ENCODE measurements at places on chromosomes 1 and 21.

DNA sequence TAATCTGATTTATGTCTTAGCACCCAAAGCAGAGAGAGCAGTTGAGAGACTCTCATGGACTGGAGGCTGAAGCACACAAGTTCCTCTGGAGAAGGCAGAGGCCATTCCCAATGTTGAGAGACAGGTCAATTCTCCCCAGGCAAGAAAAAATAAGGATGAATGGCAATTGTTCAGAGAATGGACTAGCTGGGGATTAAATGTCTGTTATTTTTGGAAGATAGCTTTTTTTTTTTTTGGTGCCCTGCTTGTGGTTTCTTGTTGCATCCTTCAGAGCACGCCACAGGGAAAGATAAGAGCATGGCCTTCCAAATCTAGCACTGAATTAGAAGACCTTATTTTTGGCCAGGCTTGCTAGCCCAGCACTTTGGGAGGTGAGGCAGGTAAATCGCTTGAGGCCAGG, 65.6 kb upstream of the ERRFI1 start:
- DNase-seq, result no peak

- DNase-seq, result no peak
Observed at GRCh38 chr21:38244407-38244787, 12.4 kb upstream of the KCNJ15 start.

- peak; percentile 24 for DNase-seq
Observed at GRCh38 chr1:83102630-83103071, 896.3 kb downstream of the TTLL7 start.

DNA sequence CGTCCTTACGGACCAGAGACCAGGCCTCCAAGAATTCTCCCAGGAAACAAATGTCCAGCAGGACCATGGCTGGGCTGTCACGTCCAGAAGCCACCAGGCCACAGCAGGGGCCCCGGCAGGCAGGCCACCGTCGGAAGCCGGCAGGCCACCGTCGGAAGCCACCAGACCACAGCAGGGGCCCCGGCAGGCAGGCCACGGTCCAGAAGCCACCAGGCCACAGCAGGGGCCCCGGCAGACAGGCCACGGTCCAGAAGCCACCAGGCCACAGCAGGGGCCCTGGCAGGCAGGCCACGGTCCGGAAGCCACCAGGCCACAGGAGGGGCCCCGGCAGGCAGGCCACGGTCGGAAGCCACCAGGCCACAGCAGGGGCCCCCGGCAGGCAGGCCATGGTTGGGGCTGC, 67.0 kb upstream of the PDE9A start:
- no peak for DNase-seq

- no peak for DNase-seq
Observed at GRCh38 chr1:208211921-208212843, 32.0 kb downstream of the PLXNA2 start.

- DNase-seq, result no peak
Observed at GRCh38 chr1:90358448-90358847, 358.7 kb downstream of the BARHL2 start.

DNA sequence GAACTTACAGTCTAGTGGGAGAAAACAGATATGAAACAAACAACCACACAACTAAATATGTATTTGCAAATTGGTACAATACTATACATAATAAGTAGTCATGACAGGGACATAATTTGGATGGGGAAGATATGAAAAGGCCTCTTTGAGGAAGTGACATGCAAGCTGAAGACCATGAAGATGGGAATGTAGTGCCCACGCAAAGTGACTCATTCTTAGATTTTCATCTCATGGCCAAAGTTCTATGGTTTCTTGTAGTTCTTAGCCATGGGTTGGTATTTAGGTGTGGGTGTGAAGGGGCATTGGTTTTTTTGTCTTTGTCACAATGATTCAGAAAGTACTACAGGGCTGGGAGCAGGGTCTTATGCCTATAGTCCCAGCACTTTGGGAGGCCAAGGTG, 105.4 kb upstream of the FAM78B start:
- DNase-seq, result no peak

DNA sequence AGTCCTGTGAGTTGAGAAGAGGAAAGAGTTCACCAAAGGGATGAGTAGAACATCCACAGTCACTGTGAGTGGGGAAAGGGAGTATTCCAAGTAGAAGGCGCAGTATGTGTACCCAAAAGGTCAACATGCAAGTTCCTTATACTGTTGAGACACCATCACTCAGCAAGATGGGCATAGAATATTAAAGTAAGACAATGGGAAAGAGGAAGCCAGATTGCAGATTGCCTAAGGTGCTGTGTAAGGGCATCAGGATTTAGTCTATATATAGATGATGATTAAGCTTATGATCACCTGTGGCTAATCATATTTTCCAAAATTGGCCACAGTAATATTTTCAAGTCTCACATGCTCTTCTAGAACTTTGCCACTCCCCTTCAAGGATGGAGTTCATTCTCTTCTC, 120.1 kb upstream of the CAMK1G start:
- DNase-seq, result no peak

DNA sequence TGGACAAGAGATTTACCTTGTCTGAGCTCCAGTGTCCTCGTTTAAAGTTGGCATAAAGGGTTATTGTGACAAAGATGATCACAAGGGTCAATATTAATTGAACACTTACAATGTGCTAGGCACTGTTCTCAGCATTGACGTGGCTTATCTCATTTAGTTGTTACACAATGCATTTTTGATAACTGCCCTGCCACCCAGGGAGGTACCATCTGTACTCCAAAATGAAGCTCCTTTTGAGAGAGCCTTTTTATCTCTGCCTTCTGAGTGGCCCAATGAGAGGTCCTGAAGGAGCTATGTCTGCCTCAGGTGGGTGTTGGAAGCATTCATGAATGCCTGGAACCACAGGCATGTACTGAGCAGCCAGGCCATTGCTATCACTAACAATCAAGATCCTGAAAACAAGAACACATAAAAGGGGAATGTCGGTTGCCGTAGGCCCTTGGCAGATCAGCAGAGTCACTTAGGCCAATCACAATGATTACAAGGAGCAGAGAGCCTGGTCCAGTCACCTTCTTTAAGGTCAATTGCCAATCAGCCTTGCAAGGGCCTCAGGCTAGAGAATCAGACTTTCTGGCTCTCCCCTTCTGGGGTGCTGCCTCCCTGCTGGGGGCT, 78.5 kb downstream of the NMNAT2 start:
- DNase-seq, result no peak

GRCh38 chr1:7389201-7389905, 381.7 kb upstream of the VAMP3 start:
- DNase-seq, result peak; percentile 7

- DNase-seq, result no peak
Observed at GRCh38 chr1:19438516-19439195, 46.7 kb downstream of the CAPZB start.

- DNase-seq, result no peak
Observed at GRCh38 chr1:19793360-19794046, 6.2 kb downstream of the TMCO4 start.

DNA sequence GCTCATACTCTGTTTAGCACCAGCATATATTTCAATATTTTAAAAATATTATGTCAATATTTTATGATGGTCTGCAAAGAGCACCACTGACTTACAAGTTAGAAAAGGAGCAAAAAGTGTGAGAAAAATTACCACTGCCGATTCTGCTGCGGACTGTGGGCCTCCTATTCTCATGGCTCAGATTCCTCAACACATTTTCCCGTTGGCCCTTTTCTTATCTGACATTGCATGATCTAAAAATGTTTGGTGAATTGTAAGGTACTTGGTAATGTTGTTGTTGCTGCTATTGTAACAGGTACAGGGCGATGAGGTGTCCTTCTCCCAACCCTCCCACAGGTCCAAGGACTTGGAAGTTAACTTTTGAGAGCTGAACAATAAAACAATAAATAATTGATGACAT, 737 bp downstream of the C1orf162 start:
- no peak for DNase-seq

GRCh38 chr1:230743899-230744298, 3.3 kb upstream of the CAPN9 start:
- DNase-seq, result no peak

- no peak for DNase-seq
Observed at GRCh38 chr1:164477343-164477742, 81.6 kb upstream of the PBX1 start.

- peak; percentile 75 for DNase-seq
Observed at GRCh38 chr1:212727386-212728181, 27.9 kb upstream of the BATF3 start.

DNA sequence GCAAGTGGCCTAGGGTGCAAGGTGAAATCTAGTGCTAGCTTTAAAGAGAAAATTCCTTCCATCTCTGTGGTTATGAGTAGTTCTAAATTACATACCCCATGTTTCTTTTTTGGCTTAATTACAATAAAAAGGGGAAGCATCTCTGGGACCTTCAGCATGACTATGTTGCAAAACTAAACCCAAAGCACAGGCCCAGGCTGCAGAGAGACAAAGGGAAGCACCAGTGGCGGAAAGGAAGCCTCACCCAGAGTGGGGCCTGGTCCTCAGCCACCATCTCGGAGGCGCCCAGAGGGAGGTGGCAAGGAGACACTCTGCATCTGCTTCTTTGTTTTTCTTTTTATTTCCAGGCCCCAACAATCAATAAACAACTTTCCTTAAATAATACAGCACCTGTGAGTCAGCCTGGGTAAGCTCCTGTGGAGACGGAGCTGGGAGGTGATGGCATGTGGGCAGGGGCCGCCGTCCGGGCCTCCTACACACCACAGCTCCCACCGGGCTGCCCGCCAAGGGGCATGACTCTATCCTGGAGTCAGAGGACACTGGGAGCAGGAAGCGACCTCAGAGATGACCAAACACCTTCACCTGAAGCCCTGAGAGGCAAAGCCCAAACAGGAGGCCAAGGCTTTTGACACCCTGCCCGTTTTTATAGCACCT, 21.7 kb downstream of the ITPKB start:
- no peak for DNase-seq

- DNase-seq, result no peak
Observed at GRCh38 chr1:116754198-116754977, at the start of gene CD2. Gene CD2 (plus strand): TSS chr1:116754430. CDS start chr1:116754493, 63 bp downstream.

- no peak for DNase-seq
Observed at GRCh38 chr21:33256019-33256418, 10.1 kb upstream of the IL10RB start.

DNA sequence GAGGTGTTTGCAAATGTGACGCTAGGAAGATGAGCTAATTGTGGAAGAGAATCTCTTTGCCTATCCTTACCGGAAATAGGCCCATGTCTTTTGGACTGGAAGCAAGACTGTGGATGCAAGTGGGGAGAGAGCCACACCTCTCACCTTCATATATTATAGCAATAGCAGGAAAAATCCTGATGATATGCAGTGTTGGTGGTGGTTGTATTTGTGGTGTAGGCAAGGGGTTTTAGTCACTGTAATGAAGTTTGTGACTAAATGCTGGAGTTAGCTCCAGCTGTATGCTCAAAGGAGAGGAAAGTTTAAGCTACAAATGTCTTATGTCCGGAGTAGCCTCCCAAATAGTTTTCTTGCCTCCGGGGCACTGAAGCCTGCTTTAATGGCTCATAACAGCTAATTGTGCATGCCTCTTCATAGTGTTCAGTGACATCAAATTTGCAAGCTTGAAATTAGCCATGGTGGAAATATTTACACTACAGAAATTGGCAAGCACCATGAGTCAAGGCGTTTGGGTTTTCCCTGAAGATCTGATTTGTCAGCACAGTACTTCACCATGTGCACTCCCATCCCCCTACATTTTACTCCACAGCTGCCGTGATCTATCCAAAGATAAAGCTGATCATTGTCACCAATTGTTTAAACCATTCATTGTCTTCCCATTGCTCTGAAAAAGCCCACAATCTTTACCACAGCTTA, 102.6 kb upstream of the ZNF644 start:
- DNase-seq, result no peak

DNA sequence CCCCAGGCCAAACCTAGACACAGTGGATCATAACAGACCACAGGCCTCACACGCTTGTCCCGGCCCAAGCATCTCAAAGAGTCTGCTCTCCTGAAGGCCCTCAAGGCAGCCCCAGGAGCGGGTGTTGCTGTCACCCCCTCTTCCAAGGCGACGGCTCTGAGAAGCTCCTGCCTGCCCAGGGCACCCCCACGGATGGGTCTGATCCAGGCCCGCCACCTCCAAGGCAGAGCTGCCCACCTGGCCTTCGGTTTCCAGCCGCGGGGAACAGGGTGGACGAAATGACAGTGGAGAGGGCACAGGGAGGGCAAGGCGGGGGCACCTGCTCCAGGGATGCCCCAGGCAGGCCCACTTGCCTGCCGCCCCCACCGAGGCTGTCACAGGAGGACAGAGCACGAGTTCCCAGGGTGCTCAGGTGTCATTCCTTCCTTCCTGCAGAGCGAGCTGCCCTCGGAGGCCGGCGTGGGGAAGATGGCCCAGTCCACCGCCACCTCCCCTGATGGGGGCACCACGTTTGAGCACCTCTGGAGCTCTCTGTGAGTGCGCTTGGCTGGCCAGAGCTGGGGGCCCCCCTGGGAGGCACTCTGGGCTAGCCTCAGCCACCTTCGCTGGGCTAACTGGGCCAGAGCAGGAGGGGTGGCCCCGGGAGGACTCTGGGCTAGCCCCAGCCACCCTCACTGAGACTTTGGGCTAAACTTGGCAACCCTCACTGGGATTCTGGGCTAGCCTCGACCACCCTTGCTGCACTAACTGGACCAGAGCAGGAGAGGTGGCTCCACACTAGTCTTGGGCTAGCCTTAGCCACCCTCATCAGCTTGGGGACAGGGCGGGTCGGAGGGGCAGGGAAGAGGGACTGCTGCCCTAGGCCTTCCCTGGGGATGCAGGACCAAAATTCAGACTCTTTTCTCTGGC, 29.8 kb downstream of the TP73 start:
- DNase-seq, result no peak

DNA sequence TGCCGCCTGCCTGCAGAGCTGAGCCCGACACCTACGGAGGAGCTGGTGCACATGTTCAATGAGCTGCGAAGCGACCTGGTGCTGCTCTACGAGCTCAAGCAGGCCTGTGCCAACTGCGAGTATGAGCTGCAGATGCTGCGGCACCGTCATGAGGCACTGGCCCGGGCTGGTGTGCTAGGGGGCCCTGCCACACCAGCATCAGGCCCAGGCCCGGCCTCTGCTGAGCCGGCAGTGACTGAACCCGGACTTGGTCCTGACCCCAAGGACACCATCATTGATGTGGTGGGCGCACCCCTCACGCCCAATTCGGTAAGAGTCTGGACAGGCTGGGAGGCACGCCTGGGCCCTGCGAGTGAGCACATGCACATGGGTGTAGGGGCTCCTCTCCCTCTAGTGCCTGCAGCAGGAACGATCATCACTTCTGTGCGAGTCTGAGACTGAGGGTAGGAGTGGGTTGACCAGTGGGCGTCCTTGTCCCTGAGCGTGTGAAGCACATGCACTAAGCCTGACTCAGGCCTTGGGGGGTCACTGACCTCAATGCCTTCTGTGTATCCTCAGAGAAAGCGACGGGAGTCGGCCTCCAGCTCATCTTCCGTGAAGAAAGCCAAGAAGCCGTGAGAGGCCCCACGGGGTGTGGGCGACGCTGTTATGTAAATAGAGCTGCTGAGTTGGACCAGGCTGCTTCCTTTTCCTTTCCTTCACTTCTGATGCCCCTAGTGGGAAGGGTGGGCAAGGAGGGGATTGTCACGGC, 6.9 kb downstream of the DMAP1 start:
- DNase-seq, result peak; percentile 57

GRCh38 chr1:167401260-167401873, 117.0 kb downstream of the CD247 start:
- DNase-seq, result peak; percentile 57

- no peak for DNase-seq
Observed at GRCh38 chr1:109791495-109792043, 27.8 kb upstream of the EPS8L3 start.
